ENCODE measurements at places on chromosomes 4 and X.

DNA sequence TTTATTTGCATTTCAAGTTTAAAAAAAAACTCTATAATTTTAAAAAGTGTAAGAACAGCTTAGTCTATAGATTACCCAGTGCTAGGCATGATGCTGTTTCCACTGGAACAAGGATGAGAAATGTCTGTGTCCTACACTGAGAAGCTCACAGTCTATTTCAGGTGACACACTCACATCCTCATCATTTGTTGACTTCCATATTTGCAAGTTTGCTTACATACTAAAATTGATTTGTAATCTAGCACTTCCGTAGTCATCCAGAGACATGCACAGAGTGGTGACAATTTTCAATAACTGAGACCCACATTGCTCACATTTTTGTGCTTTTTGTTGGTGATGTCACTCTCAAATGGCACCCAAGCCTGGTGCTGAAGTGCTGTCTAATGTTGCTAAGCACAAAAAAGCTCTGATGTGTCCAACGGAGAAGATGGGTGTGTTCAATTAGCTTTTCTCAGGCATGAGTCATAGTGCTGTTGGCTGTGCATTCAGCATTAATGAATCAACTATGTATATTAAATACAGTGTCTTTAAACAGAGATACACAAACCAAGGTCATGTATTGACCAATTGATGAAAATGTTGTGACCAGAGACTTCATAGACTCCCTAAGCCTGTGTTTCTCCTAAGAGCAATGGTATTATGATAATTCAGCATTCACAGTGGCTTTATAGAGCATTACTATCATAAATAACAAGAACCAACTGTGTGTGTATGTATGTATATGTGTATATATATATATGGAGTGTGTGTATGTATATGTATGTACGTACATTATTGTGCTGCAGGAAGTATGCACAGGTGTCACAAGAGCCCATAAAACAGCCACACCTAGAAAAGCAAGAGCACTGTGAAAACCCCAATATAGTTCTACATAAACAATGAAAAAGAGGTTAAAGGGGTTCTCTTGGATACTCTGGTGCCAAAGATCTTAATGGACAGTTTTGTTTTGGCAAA lies 31.2 kb upstream of the VCX3B start:
- no peak for DNase-seq

GRCh38 chr4:87717276-87718031 lies 67.4 kb downstream of the DMP1 start:
- DNase-seq = no peak

- DNase-seq = no peak
Measured at GRCh38 chr4:181536196-181536746, 706.9 kb upstream of the TENM3 start.

DNA sequence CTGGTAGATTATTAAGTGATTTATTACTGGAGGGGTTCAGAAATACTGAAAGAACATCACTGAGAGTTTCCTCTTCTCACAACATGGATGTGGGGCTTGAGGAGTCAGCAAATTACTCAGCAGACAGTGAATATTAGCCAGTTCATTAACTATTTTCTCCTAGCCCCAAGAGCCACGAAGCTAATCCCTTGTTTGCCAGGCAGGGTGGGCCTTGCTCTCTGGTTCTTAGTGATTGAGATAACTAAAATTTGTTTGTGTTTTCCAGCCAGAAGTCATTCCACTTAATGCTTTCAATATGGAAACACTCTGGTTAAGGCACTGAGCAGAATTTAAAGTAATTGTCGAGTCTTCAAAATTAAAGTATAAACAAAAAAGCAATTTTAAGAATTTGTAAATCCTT lies 40.1 kb upstream of the PASD1 start:
- no peak for DNase-seq

DNA sequence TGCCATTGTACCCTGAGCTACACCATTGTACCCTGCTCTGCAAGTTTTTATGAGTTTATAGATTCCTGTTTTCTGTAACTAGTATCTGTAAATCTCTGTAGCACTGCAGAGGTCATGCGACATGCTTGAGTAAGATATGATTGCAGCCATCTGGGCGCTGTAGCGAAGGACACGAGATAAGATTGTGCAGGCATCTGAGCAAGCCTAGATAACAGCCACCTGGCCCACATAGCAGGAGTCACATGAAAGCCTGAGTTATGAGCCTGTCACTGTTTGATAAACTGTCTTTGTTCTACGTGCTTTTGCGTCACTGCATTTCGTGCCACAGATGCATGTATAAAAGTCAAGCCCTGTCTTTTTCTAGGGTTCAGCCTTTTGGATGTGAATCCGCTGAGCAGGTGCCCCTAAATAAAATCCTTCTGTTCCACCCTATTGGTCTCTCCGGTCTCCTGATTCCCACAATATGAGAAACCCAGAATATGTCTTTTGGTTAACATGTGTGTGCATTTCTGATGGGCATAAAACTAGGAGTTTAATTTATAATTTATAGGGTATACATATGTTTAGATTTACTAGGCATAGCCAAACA lies 327.6 kb upstream of the MAOA start:
- no peak for DNase-seq

DNA sequence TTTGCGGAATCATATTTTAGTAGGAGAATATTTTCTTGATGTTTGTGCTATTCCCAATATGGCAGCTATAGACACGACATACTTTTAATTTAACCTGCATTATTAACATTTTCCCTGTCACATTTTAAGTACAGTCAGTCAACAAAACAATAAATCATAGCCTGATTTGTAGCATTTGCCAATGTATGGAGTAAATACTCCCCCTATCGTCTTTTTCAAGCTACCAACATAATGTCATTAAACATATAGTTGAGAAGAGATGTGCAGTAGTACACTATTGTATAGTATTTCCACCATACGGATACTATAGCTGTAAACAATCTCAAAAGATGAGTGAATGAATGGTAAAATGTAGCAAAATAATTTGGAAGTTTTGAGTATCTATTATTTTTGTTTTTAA lies 303.7 kb upstream of the MAGEB2 start:
- DNase-seq = no peak

DNA sequence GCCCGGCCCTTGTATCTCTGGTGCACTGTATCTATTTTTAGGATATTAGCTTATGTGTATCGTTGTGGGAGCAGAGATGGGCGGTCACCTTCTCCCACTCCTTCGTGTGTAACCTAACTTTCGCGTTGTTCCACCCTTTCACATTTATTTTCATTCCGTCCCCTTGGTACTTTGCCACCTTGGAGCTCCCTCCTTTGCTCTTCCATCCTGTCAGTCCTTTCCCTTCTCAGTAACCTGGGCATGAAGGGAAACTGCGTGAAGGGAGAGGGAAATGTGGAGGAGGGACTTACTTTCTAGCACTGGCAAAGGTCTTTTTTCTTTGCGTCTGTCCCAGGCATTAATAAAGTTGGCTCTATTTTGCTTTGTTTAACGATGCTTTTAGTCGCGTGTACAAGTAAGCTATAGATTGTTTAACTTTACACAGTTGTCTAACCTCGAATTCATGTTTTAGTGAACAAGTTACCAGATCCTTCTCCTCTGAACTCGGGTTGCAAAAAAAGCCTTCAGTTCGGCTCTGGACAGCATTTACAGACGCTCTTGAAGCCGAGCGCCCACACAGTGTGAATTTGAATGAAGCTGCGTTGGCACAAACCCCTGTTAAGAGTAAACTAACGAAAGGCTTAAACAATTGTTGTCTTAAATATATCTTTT lies 3.9 kb downstream of the PCDH10 start:
- DNase-seq = peak; percentile 12

DNA sequence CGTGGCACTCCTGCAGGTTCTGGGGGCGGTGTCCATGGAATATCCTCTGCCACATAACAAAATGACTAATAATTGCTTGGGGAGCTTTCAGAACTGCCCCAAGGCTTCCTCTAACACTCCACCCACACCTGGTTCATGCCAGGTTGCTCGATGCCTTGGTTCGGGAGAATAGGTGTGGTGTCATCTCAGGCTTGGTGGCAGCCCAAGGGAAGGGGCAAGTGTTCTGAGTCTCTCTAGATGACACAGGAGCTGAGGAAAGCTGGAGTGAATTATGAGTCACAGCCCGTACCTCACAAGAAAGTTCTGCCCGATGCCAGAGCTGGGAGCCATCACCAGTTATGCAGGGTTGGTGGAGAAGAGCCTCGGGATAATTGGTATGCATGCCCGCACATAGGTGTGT lies 14.7 kb downstream of the FTSJ1 start:
- DNase-seq = no peak

DNA sequence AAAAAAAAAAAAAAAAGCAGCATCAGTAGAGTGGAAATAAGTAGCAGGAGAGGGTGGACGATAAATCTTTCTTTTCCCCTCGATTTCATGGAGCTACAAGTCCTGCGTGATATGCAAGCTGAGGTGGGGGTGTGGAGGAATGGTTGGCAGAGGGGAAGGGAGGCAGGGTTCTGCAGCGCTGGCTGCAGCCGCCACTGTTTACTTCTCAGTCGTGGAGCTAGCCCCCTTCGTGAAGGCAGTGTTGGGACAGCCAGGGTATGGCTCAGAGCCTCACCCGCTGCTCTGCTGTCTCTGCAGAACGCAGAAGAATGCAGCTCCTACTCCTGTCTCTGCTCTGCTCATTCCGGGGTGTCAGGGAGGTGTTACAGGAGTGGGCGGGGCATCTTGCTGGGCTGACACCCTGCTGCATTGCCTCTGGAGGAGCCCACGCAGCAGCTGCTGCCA lies 140.6 kb downstream of the GPM6A start:
- no peak for DNase-seq

DNA sequence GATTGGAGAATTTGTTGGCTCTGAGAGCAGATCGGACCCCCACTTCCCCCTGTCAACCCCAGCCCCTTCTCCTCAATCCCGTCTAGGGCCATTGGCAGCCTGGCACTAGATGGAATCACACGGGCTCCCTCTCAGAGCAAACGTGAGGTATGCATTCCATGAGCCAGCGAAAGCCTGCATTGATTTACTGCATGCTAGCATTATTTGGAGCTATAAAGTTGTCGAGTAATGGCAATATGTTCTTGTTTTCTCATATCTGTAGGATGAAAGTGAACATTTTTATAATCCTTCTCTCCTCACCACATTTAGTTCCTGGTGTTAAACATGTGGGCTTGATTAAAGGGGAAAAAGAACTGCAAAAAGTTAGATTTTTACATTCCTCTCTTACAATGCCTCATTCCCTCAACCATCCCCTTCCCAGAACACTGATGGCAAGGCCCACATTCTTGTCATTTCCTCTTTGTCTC lies 159.2 kb downstream of the SPRY1 start:
- no peak for DNase-seq

GRCh38 chr4:57448452-57448851 lies 338.3 kb upstream of the IGFBP7 start:
- no peak for DNase-seq
